ENCODE measurements at places on chromosomes 5 and 9. TPM values are rescaled to one million over a fixed set of nuclear protein-coding genes. Genes with fewer than 3 reads are reported as not detected.

DNA sequence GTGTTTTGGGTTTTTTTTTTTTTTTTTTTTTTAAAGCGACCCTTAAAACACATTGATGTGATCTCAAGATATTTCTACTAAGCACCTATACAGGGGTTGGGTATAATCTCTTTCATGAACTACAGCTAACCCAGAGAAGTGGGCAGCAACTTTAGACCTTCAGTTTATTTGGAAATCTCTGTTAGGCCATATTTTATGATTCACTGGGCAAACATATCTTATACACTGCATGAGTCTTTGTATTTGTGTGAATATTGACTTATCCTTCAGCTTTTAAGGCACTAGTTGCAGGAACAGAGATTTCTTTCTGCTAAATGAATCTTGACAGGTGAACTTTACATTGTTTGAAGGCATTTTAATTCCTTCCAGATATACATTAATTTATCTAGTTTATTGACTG is 194.4 kb downstream of the ARRDC3 start:
- no peaks in the 10 kb centered on the region for H3K36me3 ChIP-seq
- H3K4me1 ChIP-seq, result peaks cover 3% of the 10 kb centered on the region
- peaks cover 15% of the 10 kb centered on the region for H3K27me3 ChIP-seq
- H3K27ac ChIP-seq, result no peak overlapping the region
- no peak for DNase-seq

DNA sequence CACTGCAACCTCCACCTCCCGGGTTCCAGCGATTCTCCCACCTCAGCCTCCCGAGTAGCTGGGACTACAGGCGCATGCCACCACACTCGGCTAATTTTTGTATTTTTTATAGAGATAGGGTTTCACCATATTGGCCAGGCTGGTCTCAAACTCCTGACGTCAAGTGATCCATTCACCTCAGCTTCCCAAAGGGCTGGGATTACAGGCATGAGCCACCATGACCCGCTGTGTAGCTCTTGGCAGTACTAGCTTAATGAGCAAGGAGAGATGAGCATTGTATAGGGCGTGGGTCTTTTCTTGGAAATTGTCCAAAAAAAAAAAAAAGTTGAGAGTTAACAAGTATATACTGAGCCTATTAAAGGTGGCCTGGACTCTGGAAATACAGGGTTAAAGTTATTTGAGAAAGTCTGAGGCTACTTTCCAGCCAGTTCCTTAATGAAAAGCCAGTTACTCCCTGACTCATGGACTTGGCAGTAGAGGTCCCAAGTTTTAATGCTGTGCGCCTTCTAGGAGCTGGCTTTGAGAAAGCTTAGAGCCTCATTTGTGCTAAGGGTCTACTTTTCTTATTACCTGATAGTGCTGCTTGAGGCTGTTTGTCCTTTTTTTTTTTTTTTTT is 4.2 kb upstream of the FGF18 start:
- peaks cover 26% of the 10 kb centered on the region for H3K36me3 ChIP-seq
- peaks cover 4% of the 10 kb centered on the region for H3K27me3 ChIP-seq
- H3K27ac ChIP-seq, result no peak overlapping the region
- DNase-seq, result no peak

DNA sequence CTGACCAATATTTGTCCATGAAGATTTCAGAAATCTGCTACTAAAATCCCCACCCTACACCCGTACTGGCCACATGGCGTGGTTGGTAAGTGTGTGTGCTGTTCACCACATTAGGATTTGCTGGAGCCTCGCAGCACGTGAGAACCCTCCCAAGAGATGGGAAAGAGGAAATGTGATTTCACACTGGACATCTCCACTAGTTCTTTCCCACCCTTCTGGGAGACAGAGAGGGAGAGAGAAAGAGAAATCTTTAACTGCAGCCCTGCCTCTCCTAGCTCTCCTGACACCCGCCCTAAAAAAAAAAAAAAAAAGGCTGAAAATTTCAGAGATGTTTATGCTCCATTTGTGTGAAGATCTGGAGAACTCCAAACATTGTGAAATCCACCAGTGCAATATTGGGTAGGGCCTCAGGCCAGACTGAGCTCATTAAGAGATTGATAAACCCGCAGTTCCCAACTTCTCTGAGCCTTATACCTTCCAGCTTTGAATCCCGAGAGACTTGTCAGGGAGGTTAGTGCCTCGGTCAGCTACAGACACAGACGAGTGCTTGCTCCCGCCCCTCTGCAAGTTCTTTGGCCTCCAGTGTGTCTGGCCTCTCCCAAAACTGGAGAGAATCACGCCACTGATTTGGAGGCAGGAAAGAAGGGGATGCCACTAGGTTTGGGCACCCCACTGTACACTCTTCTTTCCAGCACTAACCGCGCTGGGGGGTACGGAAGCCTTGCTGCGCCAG is 1.9 kb downstream of the SPRY4 start:
- DNase-seq, result no peak
- H3K4me3 ChIP-seq, result peak overlapping the region; percentile 77
- no peak overlapping the region for H3K27ac ChIP-seq
- H3K4me1 ChIP-seq, result peaks cover 47% of the 10 kb centered on the region
- peaks cover 33% of the 10 kb centered on the region for H3K27me3 ChIP-seq

- peaks cover 83% of the 10 kb centered on the region for H3K4me1 ChIP-seq
- peak; percentile 32 for DNase-seq
- peak overlapping the region; percentile 89 for H3K27ac ChIP-seq
- no peak overlapping the region for H3K4me3 ChIP-seq
Observed at GRCh38 chr9:129958796-129959195, 84.2 kb downstream of the FNBP1 start.

DNA sequence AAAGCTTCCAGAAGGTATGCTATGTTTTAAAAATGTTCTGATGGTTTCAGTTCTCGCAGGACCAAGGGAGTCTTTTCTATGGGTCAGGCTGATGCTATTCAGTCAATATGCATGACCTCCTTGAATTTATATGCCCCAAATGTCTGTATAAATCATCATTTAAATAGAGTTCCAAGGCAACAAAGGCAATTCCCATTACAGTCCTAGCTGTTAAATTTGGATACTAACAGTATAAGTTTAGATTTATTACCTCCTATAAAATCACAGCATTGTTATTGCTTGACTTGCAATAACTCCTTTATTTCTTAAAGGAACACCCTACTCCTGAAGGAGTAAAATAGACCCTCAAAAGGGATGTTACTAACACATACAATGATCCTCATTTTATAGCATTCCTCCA is 387.7 kb upstream of the CHD1 start:
- H3K4me3 ChIP-seq, result no peak overlapping the region
- no peaks in the 10 kb centered on the region for H3K36me3 ChIP-seq
- no peak for DNase-seq
- no peaks in the 10 kb centered on the region for H3K4me1 ChIP-seq
- H3K27me3 ChIP-seq, result no peaks in the 10 kb centered on the region

DNA sequence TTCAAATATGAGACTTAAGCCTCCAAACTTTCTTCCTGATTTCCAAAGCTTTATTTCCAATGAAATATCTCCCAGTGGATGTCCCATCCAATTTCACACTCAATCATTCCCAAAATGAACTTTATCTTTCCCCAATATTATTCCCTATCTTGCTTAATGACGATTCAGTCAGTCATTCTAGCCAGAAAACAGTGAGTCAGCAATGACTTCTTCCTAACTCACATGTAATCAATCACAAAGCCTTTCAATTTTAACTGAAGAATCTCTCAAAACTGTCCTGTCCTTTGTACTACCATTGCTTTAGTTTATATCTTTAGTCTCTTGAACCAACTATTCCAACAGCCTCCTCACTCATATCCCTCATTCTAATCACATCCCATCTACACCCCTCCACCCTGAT is 34.9 kb downstream of the NSA2 start:
- no peak overlapping the region for H3K4me3 ChIP-seq
- no peaks in the 10 kb centered on the region for H3K4me1 ChIP-seq
- H3K36me3 ChIP-seq, result peaks cover 7% of the 10 kb centered on the region
- no peaks in the 10 kb centered on the region for H3K27me3 ChIP-seq
- no peak for DNase-seq

DNA sequence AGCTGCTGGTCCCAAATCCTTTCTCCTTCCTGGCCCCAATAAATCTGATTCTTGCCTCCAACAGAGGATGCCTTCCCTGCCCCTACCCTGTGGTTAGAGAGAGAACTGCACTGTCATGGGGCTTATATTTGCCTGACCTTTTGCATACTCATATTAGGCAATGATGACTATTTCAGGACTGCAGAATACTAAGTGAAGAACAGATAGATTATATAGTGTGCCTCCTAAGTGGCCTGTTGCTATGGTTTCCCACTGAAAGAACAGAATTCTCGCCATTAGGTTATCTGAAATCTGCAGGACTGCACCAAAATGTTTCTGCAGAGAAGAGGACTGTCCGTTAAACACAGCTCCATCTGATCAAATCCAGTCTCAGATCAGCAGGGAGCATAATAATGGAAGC is 87.3 kb upstream of the CCNG1 start:
- no peaks in the 10 kb centered on the region for H3K36me3 ChIP-seq
- no peak overlapping the region for H3K4me3 ChIP-seq
- no peak for DNase-seq
- peaks cover 5% of the 10 kb centered on the region for H3K27me3 ChIP-seq
- no peak overlapping the region for H3K27ac ChIP-seq

- no peak overlapping the region for H3K4me3 ChIP-seq
- H3K27ac ChIP-seq, result no peak overlapping the region
- DNase-seq, result no peak
- peaks cover 2% of the 10 kb centered on the region for H3K4me1 ChIP-seq
- no peaks in the 10 kb centered on the region for H3K27me3 ChIP-seq
Observed at GRCh38 chr5:149975409-149975808, 14.9 kb downstream of the SLC26A2 start.

- H3K27me3 ChIP-seq, result no peaks in the 10 kb centered on the region
- no peak overlapping the region for H3K4me3 ChIP-seq
- H3K4me1 ChIP-seq, result no peaks in the 10 kb centered on the region
Observed at GRCh38 chr9:23413541-23413940, 412.5 kb downstream of the ELAVL2 start.

DNA sequence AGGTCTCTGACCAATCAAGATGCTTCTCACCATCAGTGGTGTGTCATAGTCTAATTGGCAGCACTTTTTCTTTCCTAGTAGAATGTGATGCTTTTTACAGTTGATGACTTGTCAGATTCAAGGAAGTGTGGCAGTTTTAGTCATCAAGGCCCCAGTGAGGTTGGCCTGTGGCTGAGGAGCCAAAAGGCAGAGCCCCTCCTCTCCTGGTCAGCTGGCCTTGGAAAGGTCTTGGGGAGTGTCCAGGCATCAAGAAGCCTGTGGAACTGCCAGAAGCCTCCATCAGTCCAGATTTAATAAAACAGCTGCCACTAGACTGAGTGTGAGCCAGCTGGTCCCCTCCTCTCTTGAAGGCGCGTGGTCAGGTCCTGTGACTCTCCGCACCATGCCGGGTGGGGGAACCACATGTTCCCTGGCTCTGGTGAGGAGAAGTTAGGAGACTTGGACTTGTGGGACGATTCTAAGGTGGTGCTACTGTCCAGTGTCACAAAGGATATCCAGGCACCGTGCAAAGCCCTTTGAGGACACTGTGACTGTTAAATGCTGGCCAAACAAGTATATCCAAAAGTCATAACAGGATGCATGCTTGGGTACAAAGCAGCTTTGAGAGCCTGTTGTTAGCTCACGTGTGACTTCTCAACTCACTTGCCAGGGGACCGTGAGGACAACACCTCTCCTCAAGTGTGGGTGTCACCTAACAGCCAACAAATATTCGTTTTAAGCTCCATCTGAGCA is 6.1 kb upstream of the ANGPTL2 start:
- H3K36me3 ChIP-seq, result no peaks in the 10 kb centered on the region
- H3K27me3 ChIP-seq, result peaks cover 17% of the 10 kb centered on the region
- H3K4me3 ChIP-seq, result no peak overlapping the region
- no peak for DNase-seq
- H3K4me1 ChIP-seq, result no peaks in the 10 kb centered on the region

- no peak overlapping the region for H3K4me3 ChIP-seq
- no peaks in the 10 kb centered on the region for H3K36me3 ChIP-seq
- no peak for DNase-seq
- H3K4me1 ChIP-seq, result peaks cover 5% of the 10 kb centered on the region
- H3K27ac ChIP-seq, result no peak overlapping the region
- peaks cover 29% of the 10 kb centered on the region for H3K27me3 ChIP-seq
Observed at GRCh38 chr5:10329820-10330481, 22.2 kb upstream of the CMBL start.

DNA sequence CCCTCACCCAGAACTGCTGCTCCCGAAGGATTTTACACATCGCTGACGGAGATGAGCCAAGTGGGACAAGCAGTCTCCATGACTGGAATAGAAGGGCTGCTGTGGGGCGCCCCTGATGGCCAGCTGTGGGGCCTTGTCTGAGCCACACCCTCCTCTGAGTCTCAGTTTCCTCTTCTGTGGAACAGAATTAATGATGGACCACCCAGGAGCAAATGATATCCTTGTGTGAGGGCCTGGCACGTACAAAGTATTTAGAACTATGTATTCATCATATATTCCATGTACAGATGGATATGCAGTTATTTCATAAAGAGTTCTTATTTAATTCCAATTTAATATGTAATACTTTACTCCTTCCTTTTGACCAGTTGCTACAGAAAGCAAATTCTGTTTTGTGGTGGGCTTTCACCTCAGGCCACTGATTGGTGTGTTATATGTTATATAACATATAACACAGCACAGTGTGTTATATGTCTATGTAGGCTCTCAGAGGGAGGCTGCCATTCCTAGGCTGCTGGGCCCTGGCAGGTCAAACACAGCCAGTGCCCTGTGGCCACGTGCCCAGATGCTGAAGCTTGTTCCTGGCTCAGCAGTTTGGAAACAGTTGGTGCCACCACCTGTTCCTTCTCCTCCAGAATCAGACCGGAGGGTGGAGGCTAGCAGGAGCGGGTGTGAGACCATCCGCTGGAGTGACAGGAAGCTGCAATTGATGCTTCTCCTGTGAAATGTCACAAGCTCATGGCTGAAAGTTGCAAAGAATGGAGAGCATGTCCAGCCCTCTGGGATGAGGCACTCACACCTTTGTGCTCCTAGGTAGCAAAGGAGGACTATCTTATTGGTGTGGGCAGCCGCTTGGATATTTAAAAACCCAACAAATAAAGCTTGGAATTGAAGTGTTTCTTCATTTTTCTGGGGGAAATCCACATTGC is 4.4 kb upstream of the FGD3 start:
- no peaks in the 10 kb centered on the region for H3K27me3 ChIP-seq
- no peaks in the 10 kb centered on the region for H3K36me3 ChIP-seq
- no peak overlapping the region for H3K27ac ChIP-seq
- H3K4me1 ChIP-seq, result peaks cover 11% of the 10 kb centered on the region

- H3K27me3 ChIP-seq, result no peaks in the 10 kb centered on the region
- peak overlapping the region; percentile 82 for H3K4me3 ChIP-seq
- H3K27ac ChIP-seq, result peak overlapping the region; percentile 93
- peaks cover 53% of the 10 kb centered on the region for H3K36me3 ChIP-seq
- peaks cover 56% of the 10 kb centered on the region for H3K4me1 ChIP-seq
- no peak for DNase-seq
Observed at GRCh38 chr5:140549237-140550144, 2.0 kb downstream of the EIF4EBP3 start.

Gene ARHGEF39
- total RNA-seq, result 23.1 TPM

Gene LECT2
- not detected for total RNA-seq

Gene LIFR
- 0.09 TPM for total RNA-seq

Gene MZB1
- total RNA-seq, result 7.8 TPM

Gene PCDHB16
- total RNA-seq, result not detected

Gene IFNK
- total RNA-seq, result not detected

Gene ARHGEF28
- 0.18 TPM for total RNA-seq

Gene SELENOP
- total RNA-seq, result not detected

Gene OLFML2A
- total RNA-seq, result not detected

Gene PCDHA11
- not detected for total RNA-seq

Gene SPINK13
- not detected for total RNA-seq

Gene SLC6A19
- not detected for total RNA-seq
